ENCODE measurements at places on chromosomes 1 and 21.
A peak's percentile ranks its signal among the peaks of the same experiment; 100 is the strongest.

DNA sequence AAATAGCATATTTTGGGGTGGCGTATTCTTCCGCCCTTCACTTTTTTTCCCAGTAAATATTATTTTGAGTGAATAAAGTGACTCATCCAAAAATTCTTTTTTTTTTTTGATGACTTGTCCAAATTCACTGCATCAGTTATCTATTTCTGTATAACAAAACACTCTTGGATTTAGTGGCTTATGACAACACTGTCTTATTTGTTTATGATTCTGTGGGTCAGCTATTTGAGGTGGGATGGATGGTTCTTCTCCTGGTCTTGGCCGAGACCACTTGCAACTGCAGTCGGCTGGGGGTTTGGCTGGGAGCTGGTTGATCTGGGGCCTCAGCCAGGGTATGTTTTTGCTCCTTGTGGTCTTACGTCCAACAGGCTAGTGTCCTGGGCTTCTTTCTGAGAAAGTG lies 39.9 kb upstream of the SRSF10 start:
- peak; percentile 89 for DNase-seq

DNA sequence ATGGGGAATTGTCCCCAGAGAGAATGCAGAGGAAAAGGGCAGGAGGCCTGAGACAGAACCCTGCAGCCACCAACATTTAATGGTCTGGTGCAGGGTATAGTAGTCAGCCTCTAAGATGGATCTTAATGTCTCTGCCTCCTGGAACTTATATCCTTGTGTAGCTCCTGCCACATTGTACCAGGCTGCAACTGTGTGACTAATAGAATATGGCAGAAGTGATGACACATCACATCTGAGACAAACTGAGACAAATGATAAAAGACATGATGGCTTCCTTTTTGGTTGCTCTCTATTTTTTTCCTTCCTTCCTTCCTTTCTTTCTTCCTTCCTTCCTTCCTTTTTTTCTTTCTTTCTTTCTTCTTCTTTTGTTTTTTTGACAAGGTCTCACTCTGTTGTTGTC lies 37.1 kb upstream of the CYP4B1 start:
- DNase-seq = no peak

- no peak for DNase-seq
These were observed 5.2 kb downstream of the GPR25 start for GRCh38 chr1:200877839-200878551.

- no peak for DNase-seq
These were observed 28.2 kb downstream of the LACTBL1 start for GRCh38 chr1:22944346-22945055.

GRCh38 chr1:158068918-158069317 lies 75.5 kb downstream of the KIRREL1 start:
- DNase-seq = no peak

- DNase-seq = no peak
These were observed 163.0 kb downstream of the ZSCAN20 start for GRCh38 chr1:33635336-33636012.

DNA sequence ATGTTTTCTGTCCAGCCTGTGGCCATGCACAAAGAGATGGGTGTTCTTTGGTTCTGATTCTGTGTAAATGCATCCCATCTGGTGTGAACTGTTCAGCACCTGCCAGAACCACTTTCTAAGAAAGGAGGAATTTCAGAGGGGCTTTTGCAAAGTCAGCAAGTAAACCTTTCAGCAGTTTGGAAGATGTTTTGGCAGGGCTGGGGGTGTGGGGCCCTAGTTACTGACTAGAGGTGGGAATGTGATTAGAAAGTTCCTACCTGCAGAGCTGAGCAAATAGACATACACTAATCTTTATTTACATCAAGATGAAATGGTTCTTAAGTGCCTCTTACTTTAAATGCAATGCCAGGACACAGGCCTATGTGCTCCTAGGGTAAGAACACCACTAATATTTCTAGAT lies 378.1 kb upstream of the USP24 start:
- DNase-seq = no peak

GRCh38 chr1:119279456-119280381 lies 88.9 kb upstream of the HAO2 start:
- DNase-seq = peak; percentile 83

DNA sequence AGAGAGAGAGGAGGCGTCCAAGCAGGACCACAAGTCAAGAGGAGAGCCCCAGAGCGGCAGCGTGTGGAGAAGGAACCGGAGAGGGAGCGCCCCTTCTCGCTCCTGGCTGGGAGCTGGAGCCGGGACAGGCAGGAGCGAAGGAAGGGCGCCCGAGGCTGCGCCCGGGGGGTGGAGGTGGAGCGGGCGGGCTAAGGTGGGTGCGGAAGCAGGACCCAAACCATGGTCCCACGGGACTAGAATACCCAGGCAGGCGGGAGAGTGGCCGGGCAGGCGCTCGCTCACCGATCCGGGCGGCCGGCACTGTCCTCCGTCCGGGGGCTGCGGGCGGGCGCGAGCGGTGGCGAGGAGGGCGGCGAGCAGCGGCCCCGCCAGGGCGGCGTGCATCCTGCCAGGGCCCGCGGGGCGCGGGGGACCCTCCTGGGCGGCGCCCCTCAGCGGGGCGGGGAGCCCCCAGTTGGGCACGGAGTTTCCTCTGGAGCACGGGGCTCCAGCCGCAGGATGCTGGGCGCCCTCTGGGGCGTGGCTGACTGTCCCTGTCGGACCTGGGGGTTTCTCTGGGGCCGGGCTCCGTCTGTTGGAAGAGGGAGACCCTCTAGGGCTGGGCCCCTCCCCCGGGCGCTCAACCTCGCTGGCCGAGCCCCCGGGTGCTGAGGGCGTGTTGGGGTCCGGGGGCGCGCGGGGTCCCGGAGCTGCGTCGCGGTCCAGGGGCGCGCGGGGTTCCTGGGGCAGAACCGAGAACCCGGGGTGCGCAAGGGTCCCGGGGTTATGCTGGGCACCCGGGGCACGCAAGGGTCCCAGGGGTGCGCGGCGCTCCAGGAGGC lies 569 bp downstream of the TRABD2B start:
- DNase-seq = no peak

GRCh38 chr1:180053594-180054567 lies 99.3 kb downstream of the CEP350 start:
- no peak for DNase-seq

DNA sequence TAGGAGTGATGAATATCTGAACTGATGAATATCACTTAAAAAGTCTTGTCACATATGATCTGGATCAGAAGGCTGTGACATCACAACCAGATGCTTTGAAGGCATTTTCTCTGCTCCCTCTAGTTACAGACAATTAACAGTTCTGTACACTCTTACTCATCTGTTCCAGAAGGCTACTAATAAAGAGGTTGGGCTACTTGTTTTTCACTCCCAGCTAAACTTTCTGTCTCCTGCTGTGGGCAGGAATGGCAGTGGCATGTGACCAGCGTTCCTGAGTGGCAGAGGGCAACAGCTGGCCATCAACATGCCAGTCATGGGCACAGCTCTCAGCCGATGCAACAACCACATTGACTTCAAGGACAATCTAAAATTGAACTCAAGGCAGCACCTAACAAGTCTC lies 66.7 kb downstream of the SLC45A1 start:
- DNase-seq = no peak

GRCh38 chr1:151455966-151456365 lies 3.3 kb downstream of the POGZ start:
- DNase-seq = no peak

DNA sequence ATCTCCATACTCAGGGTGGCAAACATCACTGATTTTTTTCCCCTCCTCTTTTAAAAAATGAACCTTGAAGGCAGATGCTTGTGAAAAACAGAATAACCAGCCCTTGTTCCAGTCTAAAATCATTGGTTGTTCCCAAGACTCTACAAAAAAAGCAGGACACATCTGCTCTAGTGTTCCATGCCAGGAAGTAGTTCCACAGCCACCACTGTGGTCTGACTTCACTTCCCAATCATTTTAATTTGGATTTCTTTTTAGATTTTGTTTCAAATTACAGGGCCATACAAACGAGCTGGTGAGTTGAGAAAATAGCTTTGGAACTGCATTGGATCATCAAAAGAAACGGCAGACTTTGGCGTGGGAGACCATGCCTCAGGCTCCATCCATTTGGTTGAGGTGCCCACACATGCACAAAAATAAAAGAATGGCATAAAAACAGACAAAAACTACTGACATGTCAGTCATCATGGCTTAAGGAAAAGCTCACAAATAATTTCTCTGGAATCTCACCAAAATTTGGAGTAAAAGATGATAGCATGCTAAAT lies 210.0 kb downstream of the GABPA start:
- DNase-seq = no peak

GRCh38 chr1:87204921-87205320 lies 123.8 kb upstream of the LMO4 start:
- DNase-seq = no peak

DNA sequence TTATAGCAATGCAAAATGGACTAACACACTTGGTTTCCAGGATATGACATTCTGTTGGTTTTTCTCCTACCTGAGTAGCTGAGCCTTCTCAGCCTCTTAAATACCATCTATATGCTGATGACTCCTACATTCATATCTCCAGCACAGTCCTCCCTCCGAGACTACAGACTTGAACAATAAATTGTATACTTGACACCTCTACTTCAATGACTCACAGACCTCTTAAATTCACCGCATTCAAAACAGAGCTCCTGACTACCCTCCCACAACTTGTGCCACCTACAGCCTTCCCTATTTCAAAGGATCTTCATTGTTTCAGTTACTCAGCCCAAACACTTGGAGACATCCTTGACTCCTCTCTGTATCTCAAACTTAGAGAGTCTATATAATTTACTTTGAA lies 66.8 kb upstream of the ASB17 start:
- DNase-seq = no peak

GRCh38 chr1:22586356-22587130 lies 23.3 kb downstream of the EPHA8 start:
- no peak for DNase-seq

DNA sequence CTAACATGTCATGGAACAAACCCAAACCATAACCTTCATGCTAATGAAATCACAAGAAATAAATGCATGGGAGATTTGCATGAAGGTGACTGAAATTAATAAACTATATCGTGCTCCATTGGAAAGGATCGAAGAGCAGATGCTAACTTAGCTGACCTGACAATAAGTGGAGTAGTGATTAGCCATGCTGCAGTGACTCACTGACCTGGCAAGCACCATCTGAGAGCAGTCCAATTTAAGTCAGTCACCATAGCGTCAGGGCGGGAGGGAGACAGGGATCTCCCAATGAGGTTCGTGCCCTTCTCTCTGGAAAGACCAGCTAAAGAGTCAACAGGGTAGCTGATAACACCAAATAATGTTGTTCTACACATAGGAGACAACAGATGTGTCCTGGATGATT lies 21.5 kb downstream of the OLIG2 start:
- DNase-seq = peak; percentile 76

GRCh38 chr1:221444346-221444745 lies 297.5 kb downstream of the DUSP10 start:
- peak; percentile 47 for DNase-seq

GRCh38 chr1:27038020-27038419 lies 25.4 kb upstream of the TENT5B start:
- no peak for DNase-seq

DNA sequence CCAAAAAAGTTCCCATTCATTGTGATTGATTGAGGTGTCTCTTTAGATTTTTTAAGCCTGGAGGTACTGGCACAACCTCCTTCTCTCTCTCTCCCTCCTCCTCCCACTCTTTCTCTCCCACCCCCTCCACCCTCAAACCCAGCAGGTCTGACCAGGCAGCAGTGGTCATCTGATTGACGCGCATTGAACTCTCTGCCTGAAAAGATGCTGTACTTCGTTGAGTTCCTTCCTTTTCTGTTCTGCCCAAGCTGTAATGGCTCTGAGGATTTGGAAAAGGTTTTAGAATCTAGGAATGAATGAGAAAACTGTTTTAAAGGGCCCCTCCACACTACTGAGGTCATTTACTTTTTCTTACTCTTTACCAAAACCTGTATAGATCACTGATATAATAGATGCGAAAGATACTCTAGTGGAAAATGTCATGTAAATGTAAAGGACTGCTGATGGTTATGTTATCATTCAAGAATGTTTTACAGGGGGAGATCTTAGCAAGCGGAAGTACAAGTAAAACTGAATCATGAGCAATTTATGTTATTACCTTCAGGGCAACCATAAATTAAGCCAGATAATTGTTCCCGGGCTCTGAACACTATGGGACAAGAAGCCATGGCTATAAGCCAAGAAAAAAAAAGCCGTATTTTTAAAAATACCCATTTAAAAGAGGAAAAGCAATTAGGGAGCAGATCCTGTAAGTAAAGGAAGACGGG lies 25.2 kb upstream of the DYRK1A start:
- DNase-seq = peak; percentile 15

- DNase-seq = no peak
These were observed 54.1 kb downstream of the SIK1 start for GRCh38 chr21:43372663-43373361.

- peak; percentile 35 for DNase-seq
These were observed 543 bp upstream of the KCNJ10 start for GRCh38 chr1:160070243-160071163.

- DNase-seq = no peak
These were observed 379.8 kb downstream of the PTPRC start for GRCh38 chr1:199018471-199019135.

DNA sequence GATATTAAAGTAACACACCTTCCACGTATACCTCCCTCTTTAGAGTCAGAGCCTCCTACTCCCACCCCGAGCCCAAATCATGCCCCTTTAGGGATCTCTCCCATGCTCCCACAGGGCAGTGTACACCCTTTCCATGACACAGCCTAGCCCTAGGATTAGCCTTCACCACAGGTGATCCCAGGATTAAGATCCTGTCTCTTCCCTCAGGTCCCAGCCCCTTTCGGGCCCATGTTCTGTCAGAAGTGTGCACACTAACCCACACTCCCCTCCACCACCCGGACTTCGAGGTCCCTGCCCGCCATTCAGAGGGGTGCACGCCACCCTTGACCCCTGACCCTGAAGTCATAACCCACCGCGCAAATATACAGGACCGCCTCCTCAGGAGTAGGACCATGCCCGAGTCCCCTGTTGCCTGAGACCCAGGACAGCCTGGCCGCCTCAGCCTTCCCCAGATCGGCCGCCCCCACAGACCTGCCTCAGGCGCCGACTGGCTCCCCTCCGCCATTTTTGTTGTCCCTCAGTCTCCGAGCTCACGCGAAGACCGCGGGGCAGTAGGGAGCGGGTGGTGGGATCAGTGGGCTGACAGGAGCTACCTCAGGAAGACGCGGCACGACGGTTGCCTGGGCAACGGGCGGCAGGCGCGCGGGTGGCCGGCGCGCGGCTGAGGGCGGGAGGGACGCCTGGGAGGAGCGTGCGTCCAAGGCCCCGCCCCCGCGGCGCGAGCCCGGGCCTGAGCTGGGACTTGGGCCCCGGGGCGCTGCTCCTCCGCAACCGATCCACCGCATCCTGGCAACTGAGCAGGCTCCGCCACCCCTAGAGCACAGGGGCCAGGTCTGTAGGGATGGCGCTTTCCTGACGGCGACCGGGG lies at the start of gene AGBL4:
TSS of gene AGBL4 (minus strand) at position 663 of the 868 bp plus-strand sequence.
- DNase-seq = no peak

GRCh38 chr1:204441558-204441957 lies 29.9 kb upstream of the PPP1R15B start:
- DNase-seq = no peak

- DNase-seq = no peak
These were observed 987 bp downstream of the MED8 start for GRCh38 chr1:43388613-43389012.

GRCh38 chr1:10583641-10584040 lies 108.9 kb downstream of the PEX14 start:
- DNase-seq = no peak
